ENCODE measurements at places on chromosomes 2 and 18.

DNA sequence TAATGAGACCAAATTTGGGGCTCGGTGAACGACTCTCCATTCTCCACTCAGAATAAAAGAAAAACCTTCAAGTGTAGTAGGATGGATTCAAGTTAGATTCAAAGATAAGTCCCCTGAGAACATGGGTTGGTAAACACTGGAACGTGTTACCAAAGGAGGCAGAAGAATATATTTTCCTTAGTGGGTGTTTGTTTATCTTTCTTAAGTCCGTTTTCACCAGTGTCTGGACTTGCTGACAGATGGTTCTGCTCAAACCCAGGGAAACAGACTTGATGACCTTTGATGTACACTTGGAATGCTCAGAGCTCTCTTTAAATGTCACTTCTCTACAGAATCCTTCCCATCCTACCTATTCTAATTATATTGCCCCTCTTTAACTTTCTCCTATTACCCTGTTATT is 310.3 kb upstream of the ZNF521 start:
- DNase-seq: no peak

- DNase-seq: no peak
Measured at GRCh38 chr18:3455907-3456685, 6.1 kb downstream of the TGIF1 start.

DNA sequence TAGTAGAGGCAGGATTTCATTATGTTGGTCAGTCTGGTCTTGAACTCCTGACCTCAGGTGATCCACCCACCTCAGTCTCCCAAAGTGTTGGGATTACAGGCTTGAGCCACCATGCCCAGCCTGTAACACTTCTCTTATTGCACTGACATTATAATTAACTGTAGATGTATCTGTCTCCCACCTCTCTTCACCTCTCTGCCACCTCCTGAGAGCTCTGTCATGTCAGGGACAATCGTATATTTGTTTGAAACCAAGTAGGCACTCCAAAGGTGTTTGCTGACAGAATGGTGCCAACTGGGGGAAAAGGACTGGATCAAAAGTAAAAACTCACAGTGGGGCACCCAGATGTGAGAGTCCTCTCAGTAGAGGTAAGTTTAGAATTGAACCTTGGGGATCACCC is 17.3 kb upstream of the ME2 start:
- no peak for DNase-seq

- no peak for DNase-seq
Measured at GRCh38 chr2:31269087-31269486, 35.1 kb downstream of the EHD3 start.

DNA sequence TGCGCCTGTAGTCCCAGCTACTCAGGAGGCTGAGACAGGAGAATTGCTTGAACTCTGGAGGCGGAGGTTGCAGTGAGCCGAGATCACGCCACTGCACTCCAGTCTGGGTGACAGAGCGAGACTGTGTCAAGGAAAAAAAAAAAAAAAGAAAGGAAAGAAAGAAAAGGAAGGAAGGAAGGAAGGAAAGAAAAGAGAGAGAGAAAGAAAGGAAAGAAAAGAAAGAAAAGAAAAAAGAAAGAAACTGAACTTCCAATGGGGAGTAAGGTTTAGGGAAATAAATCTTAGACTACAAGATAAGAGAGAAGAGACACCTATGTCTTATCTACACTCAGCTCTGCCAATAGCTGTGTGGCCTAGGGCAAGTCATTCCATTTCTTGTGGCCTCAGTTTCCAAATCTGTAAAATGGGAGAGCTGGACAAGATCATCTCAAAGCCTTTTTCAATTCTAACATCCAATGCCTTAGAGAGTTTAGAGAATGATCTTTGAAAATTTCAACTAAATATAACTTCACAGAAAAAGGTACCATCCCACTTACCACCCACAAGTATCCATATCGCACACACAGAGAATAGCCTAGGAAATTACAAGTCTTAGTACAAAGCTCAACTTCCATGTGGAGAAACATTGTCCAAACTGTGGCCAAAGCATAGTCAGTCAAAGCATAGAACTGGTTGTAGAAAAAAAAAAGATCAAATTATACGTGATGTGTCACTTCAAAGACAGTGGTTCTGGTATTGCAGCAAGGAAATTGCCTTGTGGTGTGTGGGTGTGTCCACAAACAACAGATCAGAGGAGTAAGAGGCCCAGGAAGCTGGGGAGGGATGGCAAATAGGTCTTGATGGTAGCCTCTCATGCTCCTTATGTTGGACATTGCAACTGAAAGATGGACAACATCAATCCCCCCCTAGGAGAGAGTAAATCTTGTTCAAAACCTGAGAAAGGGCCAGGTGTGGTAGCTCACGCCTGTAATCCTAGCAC is 42.4 kb downstream of the SLC14A2 start:
- no peak for DNase-seq

Data from cortex of kidney (tissue), 1 donor.